ENCODE measurements at places on chromosomes 16 and 17.

DNA sequence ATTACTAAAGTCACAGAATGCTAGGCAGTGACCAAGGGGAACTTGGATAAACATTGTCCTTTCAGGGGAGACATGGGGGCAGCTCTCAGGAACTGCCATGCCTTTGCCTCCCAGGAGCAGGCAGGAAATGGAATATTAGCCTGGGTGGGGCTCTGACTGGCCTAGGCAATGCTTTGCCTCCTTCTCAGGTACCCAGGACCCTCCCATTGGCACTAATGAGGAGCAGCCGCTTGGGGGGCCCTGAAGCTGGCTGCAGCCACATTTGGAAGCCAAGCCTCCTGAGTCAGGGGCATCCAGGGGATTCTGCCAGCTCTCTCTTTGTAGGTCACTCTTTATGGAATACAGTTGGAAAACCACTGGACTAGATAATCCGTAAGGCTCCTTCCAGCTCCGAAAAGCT, 5.5 kb downstream of the CPSF4L start:
- DNase-seq, result no peak

DNA sequence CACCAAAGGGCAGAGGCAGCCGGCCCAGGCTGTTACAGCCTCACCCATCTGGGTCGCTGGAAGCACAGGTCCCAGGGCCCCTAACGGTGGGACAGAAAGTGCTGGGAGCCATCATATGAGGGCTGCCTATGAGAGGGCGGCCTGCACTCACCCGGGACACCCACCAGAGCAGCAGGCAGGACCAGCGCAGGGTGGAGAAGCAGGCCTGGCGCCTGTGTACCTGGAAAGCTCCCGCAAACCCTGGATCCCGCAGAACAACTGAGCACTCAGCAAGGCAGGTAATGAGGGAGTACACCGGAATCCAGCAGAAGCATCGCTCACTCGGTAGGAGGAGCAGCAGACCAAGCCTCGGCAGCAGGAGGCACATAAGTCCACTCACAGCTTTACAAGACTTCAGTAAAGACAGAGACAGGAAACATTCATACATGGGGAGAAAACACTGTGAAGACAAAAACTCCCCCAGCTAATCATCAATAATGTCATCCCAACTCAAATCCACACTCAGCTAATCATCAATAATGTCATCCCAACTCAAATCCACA, 31.5 kb upstream of the C16orf95 start:
- no peak for DNase-seq

GRCh38 chr16:57297856-57298255, 13.4 kb upstream of the PLLP start:
- no peak for DNase-seq

- DNase-seq, result no peak
These were observed 20.9 kb upstream of the FASN start for GRCh38 chr17:82118815-82119380.

DNA sequence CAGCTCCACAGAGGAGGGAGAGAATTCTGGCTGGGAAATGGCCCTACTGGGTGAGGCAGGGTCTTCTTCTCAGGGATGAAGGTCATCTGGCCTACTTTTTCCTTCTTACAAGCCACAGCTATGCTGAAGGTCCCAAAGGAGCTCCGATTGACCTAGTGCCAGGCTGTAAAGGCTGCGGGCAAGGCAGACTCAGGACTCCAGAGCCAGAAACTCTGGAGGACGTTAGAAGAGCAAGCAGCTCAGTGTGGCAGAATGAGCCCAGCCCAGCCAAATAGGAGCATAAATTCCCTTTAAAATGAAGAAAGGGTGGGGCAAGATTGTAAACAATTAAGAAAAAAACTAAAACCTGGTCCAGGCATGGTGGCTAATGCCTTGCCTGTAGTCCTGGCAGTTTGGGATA, 20.1 kb upstream of the CNOT1 start:
- no peak for DNase-seq

- no peak for DNase-seq
These were observed 5.7 kb downstream of the DUSP3 start for GRCh38 chr17:43772877-43773648.

DNA sequence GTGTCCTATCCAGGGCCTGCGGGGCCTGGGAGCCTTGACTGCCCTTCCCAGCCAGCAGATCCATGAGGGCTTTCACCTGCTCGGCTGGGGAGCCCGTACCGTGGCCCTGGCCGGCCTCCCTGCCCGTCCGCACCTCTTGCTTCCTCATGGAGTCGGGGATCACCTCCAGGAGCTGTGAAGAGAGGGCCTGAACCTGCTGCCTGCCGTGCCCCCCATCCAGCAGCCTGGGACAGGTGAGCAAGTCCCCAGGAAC, 12.4 kb downstream of the NLRC3 start:
- no peak for DNase-seq

- no peak for DNase-seq
These were observed 70.6 kb upstream of the MED9 start for GRCh38 chr17:17406225-17406624.

- no peak for DNase-seq
These were observed 389.9 kb downstream of the MAF start for GRCh38 chr16:79210607-79211006.

DNA sequence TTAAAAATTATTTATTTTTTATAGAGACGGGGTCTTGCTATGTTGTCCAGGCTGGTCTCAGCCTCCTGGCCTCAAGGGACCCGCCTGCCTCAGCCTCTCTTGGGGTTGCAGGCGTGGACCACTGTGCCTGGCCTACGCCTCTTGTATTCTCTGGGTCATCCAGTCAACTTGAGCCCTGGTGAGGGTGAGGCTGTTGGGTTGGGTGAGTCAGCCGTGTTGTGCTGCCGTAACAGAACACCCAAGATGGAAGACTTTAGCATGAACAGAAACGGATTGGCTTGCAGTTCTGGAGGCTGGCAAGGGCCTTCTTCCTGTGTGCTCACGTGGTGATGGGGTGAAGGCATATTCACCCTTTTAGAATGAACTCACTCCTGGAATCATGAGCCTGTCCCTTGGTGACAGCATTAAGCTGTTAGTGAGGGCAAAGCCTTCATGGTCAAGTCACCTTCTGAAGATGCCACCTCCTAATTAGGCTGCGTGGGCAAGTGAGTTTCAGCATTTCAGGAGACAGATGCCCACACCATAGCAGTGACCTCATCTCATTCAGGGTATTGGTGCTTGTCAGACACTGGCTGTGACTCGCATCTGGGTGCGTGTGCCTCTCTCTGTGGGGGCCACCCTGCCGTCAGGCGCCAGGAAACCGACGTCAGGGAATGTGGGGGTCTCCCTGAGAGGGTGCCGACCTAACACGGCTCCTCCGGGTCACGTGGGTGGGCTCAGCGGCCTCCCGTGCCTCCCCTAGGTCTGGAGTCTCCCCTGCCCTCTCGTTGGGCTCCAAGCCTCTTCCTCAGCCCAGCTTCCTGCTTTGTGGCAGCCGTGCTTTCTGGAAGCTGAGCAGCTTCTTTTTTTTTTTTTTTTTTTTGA, 49.8 kb downstream of the WDR45B start:
- no peak for DNase-seq

DNA sequence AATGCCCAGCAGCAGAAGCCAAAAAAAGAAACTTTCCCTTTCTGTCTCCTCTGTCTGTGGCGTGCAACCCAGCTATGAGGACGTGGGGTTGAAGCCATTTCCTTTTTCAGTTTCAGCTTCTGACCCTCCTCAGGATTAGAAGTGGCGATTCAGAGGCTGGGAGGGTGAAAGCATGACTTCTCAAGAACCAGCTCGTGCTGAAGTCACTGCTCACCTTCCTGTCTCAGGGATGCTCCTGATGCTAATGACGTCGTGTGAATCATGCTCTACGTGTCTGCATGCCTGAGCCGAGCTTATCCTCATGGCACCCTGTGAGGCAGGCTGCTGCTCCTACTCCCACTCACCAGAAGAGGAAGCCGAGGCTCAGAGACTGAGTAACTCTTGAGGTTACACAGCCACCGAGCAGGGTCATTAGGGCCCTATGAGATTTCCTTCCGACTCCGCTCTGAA, 5.7 kb upstream of the LPO start:
- DNase-seq, result no peak

DNA sequence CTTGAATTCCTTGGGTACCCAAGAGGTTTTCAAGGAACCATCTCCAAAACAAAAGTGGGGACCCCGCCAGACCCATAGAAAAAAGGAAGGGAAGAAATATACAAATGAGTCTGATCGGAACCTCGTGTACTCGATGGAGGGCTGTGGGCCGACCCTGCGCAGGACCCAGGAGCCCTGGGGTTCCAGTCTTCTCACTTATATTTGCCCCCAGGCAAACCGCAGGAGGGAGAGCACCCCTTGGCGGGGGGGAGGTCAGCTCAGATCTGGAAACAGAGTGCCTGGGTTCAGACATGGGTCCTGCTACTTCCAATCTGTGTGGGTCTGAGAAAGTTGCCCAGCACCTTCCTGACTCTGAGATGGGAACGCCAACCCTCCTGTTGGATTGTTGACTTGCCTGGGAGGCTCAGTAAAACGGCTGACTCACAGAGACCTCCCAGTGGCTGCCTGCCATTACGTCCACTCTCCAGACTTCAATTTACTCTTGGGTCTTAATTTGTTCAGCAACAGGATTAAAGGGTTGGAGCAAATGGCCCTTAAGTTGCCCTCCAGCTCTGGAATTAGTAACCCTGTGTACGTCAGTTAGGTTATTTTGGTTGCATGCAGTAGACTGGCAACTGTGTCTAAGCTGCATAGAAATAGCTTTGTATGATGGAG, 24.9 kb upstream of the CACNG4 start:
- no peak for DNase-seq

DNA sequence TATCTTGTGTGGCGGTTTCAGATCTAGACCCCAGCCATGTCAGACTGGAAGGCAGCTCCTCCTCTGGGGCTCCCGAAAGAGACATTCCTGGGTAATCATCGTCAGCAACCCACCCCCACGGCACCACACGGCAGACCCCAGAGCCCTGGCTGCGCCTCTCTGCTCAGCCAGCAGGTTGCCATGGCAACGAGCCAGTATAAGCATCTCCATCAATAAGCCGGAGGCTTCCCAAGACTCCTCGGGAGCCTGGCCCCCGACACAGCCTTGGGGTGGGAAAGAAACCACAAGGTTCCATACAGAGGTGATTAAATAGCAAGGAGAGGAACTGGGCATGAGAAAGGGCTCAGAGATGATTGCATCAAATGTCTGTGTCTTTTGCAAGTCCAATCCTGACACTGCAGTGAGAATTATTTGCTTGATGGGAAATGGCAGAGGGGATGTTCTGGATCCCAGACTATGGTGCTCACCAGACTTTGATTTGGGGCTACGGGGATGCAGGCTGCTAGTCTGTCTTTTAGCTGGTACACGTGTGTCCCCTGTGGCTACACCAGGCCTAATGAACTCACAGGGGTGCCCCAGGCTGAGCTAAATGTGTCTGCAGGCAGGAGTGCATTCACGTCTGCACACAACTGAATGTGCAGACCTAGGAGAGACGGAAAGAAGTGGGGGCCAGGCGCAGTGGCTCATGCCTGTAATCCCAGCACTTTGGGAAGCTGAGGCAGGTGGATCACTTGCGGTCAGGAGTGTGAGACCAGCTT, 320.5 kb upstream of the TNRC6C start:
- DNase-seq, result no peak

- DNase-seq, result no peak
These were observed 1.1 kb downstream of the GGT6 start for GRCh38 chr17:4559139-4559791.

- peak; percentile 60 for DNase-seq
These were observed at the start of gene CHST6 for GRCh38 chr16:75495076-75495674. TSS of gene CHST6 (minus strand) at chr16:75495441. CDS start at chr16:75479828, 15,613 bp downstream.

DNA sequence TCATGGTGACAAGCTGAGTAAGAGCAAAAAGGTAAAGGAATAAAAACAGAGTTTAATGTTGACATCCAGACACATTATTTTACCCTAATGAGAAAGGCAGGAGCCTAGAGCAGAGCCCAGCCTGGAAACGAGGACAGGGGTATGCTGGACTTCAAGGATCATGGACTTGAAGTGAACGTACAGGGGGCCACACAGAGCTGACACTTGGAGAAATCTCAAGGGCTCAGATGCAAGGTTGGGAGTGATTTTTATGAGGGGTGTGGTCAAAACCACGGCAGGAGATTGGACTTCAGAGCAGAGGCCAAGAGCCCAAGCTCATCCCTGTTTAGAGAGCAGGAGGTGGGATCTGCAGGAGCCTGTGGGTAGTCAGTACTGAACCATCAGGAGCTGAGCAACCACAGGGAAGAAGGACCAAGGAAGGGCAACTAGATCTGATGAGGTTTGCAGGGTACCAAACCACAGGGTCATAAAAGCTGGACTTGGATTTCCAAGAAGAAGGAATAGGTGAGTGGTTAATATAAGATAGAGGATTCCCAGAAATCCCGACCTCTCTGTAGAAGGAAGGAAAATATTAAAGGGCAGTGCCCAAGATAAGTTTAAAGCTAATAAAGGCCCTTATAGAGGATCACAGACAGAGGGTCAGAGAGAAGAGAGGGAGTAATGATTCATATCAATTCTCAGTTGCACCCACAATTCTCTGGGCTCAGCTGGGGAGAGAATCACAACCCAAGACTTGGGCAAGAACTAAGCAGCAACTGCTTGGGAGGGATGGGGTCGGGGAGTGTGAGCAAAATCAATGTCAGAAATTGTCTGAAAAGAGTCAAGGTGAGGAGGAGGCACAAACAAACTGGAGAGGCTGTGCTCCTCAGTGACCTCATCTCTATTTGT, 331.7 kb downstream of the SOX9 start:
- no peak for DNase-seq

- DNase-seq, result no peak
These were observed 82.3 kb downstream of the SSH2 start for GRCh38 chr17:29847527-29848400.

- DNase-seq, result peak; percentile 75
These were observed at the start of gene SLC13A5 for GRCh38 chr17:6713130-6713917. TSS of gene SLC13A5 (minus strand) at chr17:6713369. CDS start at chr17:6713333, 36 bp downstream.

DNA sequence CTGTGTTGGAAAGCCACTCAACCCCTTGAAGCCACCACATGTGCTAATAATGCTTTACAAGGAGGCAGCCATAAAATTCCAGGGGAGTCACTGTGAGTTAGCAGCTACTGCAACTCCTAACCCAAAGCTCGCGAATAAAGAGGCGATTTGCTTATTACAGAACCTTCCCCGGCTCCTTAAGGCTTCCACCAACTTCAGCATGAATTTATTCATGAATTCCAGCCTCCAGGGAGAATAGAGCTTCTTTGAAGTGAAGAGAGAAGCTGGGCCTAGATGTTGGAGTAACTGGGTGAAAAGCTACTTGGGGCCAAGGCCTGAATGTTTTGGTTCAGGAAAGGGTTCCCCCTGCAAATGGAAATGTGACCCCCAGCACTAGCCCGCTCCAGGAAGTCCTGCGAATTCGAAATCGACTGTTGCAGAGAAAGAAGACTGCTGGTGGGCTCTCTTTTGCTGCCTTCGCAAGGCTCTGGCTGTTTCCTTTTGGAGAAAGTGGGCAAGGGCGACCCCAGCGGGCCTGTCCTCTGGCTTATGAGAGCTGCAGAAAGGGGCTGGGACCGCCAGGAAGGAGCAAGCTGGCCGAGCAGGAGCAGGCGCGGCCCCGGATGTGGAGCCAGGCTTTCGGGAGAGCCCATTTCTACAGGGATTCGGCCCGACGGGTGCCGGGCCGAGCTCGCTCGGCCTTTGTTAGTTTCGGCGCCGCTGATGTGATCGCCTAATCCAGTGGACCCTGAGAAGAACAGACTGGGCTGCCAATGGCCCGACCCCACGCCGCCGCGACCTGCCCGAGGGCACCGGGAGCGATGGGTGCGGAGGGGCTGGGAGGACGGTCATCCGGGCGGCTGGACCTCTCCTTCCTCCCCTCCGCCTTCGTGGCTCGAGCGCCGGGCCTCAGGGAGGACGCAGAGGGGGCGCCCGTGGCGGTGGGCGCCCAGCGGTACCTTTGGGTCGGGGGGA, 7.6 kb downstream of the CBX8 start:
- DNase-seq, result no peak

GRCh38 chr17:74369221-74369620, 1.9 kb downstream of the GPR142 start:
- no peak for DNase-seq

- DNase-seq, result no peak
These were observed 88.6 kb upstream of the BRD7 start for GRCh38 chr16:50457423-50457822.
